ENCODE measurements at places on chromosomes 6 and 20. TPM values are rescaled to one million over a fixed set of nuclear protein-coding genes. Genes with fewer than 3 reads are reported as not detected.

GRCh38 chr6:52641826-52642225 lies 29.1 kb upstream of the TMEM14A start:
- peaks cover 6% of the 10 kb centered on the region for H3K36me3 ChIP-seq
- DNase-seq, result no peak
- no peak overlapping the region for H3K4me3 ChIP-seq
- no peak overlapping the region for H3K27ac ChIP-seq

The PTCHD4 gene
- total RNA-seq, result not detected

GRCh38 chr6:118565311-118565960 lies 17.3 kb downstream of the PLN start:
- no peak overlapping the region for H3K4me3 ChIP-seq
- no peaks in the 10 kb centered on the region for H3K27me3 ChIP-seq
- peak; percentile 15 for DNase-seq
- peak overlapping the region; percentile 38 for H3K27ac ChIP-seq

DNA sequence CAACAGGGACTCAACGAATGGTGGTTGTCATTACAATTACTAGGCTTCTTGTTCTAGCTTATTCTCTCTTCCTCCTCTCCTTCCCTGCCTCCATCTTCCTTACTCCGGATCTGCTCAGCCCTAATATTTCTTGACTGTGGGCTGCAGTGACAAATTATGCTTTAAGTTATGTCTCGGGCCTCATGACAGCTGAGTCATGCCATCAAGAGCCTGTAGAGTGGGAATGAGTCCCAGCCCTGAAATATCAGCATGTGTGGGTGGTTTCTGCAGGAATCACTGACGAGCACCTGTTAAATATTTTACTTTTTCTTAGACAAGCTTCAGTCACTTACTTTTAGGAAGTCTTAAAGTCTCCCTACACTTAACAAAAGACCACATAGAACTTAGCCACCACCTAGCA lies 83.1 kb upstream of the CBLN4 start:
- no peak overlapping the region for H3K27ac ChIP-seq
- no peak overlapping the region for H3K4me3 ChIP-seq
- H3K27me3 ChIP-seq, result no peaks in the 10 kb centered on the region
- H3K4me1 ChIP-seq, result no peaks in the 10 kb centered on the region
- DNase-seq, result no peak

DNA sequence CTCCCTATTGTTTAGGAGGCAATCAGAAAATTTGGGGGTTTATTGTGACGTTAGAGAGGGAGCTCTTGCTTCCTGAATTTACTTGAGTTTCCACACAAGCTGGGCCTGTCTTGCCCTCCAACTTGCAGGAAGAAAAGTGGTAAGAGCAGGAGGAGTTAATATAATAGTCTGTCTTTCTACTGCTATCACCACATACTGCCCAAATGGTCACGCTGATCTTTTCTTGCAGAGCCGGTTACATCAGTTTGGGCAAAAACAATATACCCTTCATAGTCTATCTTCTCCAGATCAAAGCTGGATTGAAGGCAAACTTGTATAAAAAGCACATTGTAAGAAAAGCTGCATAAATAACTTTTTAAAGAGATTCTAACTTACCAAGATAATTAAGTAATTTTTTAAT lies 46.3 kb upstream of the ECHDC1 start:
- peaks cover 8% of the 10 kb centered on the region for H3K27me3 ChIP-seq
- H3K4me1 ChIP-seq, result no peaks in the 10 kb centered on the region
- no peak for DNase-seq
- H3K27ac ChIP-seq, result no peak overlapping the region
- no peaks in the 10 kb centered on the region for H3K36me3 ChIP-seq

The AAR2 gene
- 25.3 TPM for total RNA-seq

The PEDS1 gene
- total RNA-seq, result 17.9 TPM

GRCh38 chr6:163945808-163946207 lies 531.3 kb downstream of the QKI start:
- H3K36me3 ChIP-seq, result no peaks in the 10 kb centered on the region
- H3K4me3 ChIP-seq, result no peak overlapping the region
- H3K27me3 ChIP-seq, result peaks cover 34% of the 10 kb centered on the region
- DNase-seq, result no peak

DNA sequence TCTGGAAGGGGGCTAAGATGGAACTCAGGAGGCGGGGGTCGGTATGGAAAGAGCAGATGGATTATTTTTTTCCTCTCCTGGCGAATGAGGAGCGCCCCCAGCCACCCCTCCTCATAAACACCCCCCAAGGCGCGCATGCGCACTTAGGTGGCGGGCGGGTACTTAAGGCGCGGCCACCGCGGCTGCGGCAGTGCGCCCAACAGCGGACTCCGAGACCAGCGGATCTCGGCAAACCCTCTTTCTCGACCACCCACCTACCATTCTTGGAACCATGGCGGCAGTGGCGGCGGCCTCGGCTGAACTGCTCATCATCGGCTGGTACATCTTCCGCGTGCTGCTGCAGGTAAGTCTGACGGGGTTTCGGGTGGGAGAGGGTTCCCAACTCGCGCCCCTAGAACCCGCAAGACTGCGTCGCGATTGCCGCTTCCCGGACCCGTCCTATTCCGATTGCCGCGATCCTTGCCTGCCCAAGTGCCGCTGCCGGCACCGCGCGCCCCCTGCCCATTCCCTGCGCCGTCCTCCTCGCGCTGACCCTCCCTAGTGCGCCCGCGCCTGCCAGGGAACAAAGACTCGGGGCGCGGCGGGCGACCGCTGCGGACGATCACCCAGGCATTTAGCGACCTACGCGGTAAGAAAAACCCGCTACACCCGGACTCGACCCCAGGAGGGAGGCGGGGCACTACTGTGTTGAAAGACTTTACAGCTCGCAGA lies at the start of gene NNAT:
NNAT (plus strand) TSS at position 190 of the 711 bp plus-strand sequence; CDS start at position 272, 82 bp downstream.
- H3K27ac ChIP-seq, result no peak within 1 kb of the TSS
- H3K27me3 ChIP-seq, result no peaks in the 10 kb centered on the region
- H3K4me1 ChIP-seq, result peaks cover 47% of the 10 kb centered on the region
- no peaks in the 10 kb centered on the region for H3K36me3 ChIP-seq

- H3K36me3 ChIP-seq, result no peaks in the 10 kb centered on the region
- no peak overlapping the region for H3K27ac ChIP-seq
- peaks cover 12% of the 10 kb centered on the region for H3K4me1 ChIP-seq
- H3K27me3 ChIP-seq, result no peaks in the 10 kb centered on the region
- H3K4me3 ChIP-seq, result no peak overlapping the region
These were observed 200.3 kb upstream of the SIM1 start for GRCh38 chr6:100665041-100665380.

The LAMA2 gene
- not detected for total RNA-seq

The SHLD1 gene
- total RNA-seq, result 14.4 TPM

The PKIB gene
- total RNA-seq, result 2.0 TPM

DNA sequence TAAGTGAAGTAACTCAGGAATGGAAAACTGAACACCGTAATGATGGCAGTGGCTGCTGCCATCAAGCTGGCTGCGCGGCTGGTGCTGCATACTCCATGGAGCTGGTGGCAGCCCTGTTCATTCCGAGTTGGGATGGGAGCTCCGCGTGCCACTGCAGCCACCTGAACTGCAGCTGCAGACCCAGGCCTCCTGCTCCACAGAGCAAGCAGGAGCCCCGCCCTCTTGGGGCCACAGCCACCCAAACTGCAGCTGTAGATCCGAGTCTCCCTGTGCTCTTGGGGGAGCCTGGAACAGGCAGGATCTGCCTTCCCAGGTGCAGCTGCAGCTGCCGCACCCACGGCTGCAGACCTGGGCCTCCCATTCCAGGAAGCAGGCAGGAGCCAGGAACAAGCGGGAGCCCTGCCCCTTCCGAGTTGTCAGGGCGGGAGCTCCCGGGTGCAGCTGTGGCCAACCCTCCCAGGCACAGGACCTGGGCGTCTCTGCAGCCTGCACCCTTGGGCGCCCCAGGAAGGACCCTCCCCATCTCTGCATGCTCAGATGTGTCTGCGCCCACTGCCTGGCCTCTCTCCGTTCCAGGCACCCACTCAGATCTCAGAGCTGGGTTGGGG lies 120.2 kb downstream of the GMPR start:
- no peaks in the 10 kb centered on the region for H3K4me1 ChIP-seq
- no peak overlapping the region for H3K4me3 ChIP-seq
- H3K27me3 ChIP-seq, result no peaks in the 10 kb centered on the region
- DNase-seq, result no peak

The XKR7 gene
- not detected for total RNA-seq

The MRPL14 gene
- 31.6 TPM for total RNA-seq

GRCh38 chr6:57190140-57190539 lies 18.0 kb downstream of the BAG2 start:
- no peaks in the 10 kb centered on the region for H3K4me1 ChIP-seq
- H3K36me3 ChIP-seq, result no peaks in the 10 kb centered on the region
- no peak overlapping the region for H3K4me3 ChIP-seq
- no peak for DNase-seq
- H3K27ac ChIP-seq, result no peak overlapping the region
- no peaks in the 10 kb centered on the region for H3K27me3 ChIP-seq

GRCh38 chr20:5033566-5033965 lies 32.3 kb upstream of the SLC23A2 start:
- no peaks in the 10 kb centered on the region for H3K4me1 ChIP-seq
- no peaks in the 10 kb centered on the region for H3K27me3 ChIP-seq
- no peaks in the 10 kb centered on the region for H3K36me3 ChIP-seq
- no peak for DNase-seq
- H3K27ac ChIP-seq, result no peak overlapping the region

GRCh38 chr6:2187826-2188225 lies 57.6 kb downstream of the GMDS start:
- H3K4me1 ChIP-seq, result peaks cover 28% of the 10 kb centered on the region
- peaks cover 36% of the 10 kb centered on the region for H3K27me3 ChIP-seq
- no peaks in the 10 kb centered on the region for H3K36me3 ChIP-seq
- no peak for DNase-seq
- H3K27ac ChIP-seq, result no peak overlapping the region

GRCh38 chr6:47650553-47651432 lies 47.6 kb upstream of the ADGRF4 start:
- H3K36me3 ChIP-seq, result no peaks in the 10 kb centered on the region
- no peak overlapping the region for H3K27ac ChIP-seq
- no peaks in the 10 kb centered on the region for H3K27me3 ChIP-seq
- H3K4me1 ChIP-seq, result peaks cover under 1% of the 10 kb centered on the region

GRCh38 chr6:47428746-47429664 lies 48.6 kb upstream of the CD2AP start:
- no peak for DNase-seq
- no peak overlapping the region for H3K4me3 ChIP-seq
- H3K4me1 ChIP-seq, result peaks cover 7% of the 10 kb centered on the region
- no peaks in the 10 kb centered on the region for H3K27me3 ChIP-seq

GRCh38 chr6:43097098-43097489 lies 21.0 kb downstream of the PTK7 start:
- peaks cover 22% of the 10 kb centered on the region for H3K4me1 ChIP-seq
- no peak overlapping the region for H3K4me3 ChIP-seq
- H3K36me3 ChIP-seq, result no peaks in the 10 kb centered on the region
- no peak overlapping the region for H3K27ac ChIP-seq
- DNase-seq, result no peak

GRCh38 chr6:53869964-53870363 lies 75.2 kb downstream of the LRRC1 start:
- DNase-seq, result no peak
- H3K27ac ChIP-seq, result no peak overlapping the region
- no peaks in the 10 kb centered on the region for H3K4me1 ChIP-seq
- no peaks in the 10 kb centered on the region for H3K36me3 ChIP-seq

GRCh38 chr6:84967965-84968364 lies 203.6 kb upstream of the TBX18 start:
- H3K36me3 ChIP-seq, result no peaks in the 10 kb centered on the region
- H3K27ac ChIP-seq, result no peak overlapping the region

- no peak overlapping the region for H3K4me3 ChIP-seq
- H3K27ac ChIP-seq, result no peak overlapping the region
- H3K4me1 ChIP-seq, result peaks cover 10% of the 10 kb centered on the region
- peaks cover 5% of the 10 kb centered on the region for H3K27me3 ChIP-seq
These were observed 50.6 kb upstream of the EXOC2 start for GRCh38 chr6:743320-744096.

DNA sequence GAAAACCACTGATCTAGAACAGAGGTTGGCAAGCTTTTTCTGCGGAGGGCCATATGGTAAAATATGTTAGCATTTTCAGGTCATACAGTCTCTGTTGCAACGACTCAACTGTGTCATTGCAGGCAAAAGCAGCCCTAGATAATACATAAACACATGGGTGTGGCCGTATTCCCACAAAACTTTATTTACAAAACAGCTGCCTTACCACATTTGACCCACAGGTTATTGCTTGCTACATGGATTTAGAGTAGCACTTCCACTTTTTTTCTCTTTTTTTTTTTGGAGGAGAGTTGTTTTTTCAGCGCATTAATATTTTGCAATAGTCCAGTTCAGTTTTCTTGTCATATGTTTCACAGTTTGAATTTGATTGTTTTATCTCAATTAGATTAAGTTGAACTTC lies 2.5 kb upstream of the IGF2R start:
- no peak overlapping the region for H3K27ac ChIP-seq
- no peaks in the 10 kb centered on the region for H3K27me3 ChIP-seq
- peaks cover 15% of the 10 kb centered on the region for H3K4me1 ChIP-seq
- no peak for DNase-seq
- H3K36me3 ChIP-seq, result peaks cover 2% of the 10 kb centered on the region

The VSTM2L gene
- 0.60 TPM for total RNA-seq

- no peaks in the 10 kb centered on the region for H3K27me3 ChIP-seq
- no peak overlapping the region for H3K4me3 ChIP-seq
- peaks cover 4% of the 10 kb centered on the region for H3K4me1 ChIP-seq
- DNase-seq, result no peak
- H3K36me3 ChIP-seq, result no peaks in the 10 kb centered on the region
These were observed 172.0 kb downstream of the KCNQ5 start for GRCh38 chr6:72793641-72794395.

The TRIM39 gene
- total RNA-seq, result 20.0 TPM

The CFAP61 gene
- total RNA-seq, result not detected

DNA sequence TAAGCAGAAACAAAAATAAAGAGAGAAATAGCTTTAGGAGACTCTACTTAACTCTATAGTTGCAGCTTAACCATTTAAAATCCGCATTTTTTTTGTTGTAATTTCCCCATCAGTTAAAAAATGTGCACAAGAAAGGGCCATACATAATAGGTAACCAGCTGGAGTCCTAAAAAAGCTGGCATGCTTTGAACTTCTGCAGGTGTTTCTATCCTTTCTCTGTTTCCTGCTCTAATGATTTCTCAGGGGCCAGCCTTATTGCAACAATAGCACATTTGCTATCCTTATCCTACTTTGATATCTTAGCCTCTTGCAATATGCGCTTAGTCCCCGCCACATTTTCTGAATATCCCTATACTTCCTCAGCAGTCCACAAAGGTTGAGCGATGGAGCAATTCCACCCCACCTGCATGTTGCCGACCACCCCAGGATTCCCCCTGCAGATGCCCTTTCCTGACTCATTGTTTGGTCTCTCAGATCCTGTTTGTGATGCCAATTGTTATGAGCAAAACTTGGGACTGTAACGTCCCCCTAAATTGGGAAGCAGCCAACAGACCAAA lies 48.5 kb downstream of the TRIM27 start:
- H3K36me3 ChIP-seq, result no peaks in the 10 kb centered on the region
- H3K4me3 ChIP-seq, result no peak overlapping the region
- H3K4me1 ChIP-seq, result peaks cover 1% of the 10 kb centered on the region

The HEY2 gene
- total RNA-seq, result not detected

GRCh38 chr6:10300071-10300470 lies 114.8 kb downstream of the TFAP2A start:
- no peak for DNase-seq
- no peak overlapping the region for H3K27ac ChIP-seq
- no peak overlapping the region for H3K4me3 ChIP-seq
- H3K27me3 ChIP-seq, result no peaks in the 10 kb centered on the region
